ENCODE measurements at places on chromosomes 12 and 14.

GRCh38 chr12:123919980-123920360 lies 52.7 kb downstream of the CCDC92 start:
- DNase-seq = no peak

DNA sequence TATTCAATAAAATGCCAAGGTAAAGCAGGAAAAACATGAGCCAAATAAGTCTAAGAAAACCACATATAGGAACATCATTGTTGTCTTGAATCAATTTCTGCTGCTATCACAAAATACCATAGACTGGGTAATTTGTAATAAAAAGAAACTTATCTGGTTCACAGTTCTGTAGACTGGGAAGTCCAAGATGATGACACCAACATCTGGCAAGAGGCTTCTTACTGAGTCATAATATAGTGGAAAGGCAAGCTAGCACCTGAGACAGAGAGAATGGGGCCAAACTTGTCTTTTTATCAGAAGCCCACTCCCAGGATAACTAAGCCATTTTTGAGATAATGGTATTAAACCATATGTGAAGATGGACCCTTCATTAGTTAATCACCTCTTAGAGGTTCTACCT lies 975.9 kb downstream of the FLRT2 start:
- no peak for DNase-seq

DNA sequence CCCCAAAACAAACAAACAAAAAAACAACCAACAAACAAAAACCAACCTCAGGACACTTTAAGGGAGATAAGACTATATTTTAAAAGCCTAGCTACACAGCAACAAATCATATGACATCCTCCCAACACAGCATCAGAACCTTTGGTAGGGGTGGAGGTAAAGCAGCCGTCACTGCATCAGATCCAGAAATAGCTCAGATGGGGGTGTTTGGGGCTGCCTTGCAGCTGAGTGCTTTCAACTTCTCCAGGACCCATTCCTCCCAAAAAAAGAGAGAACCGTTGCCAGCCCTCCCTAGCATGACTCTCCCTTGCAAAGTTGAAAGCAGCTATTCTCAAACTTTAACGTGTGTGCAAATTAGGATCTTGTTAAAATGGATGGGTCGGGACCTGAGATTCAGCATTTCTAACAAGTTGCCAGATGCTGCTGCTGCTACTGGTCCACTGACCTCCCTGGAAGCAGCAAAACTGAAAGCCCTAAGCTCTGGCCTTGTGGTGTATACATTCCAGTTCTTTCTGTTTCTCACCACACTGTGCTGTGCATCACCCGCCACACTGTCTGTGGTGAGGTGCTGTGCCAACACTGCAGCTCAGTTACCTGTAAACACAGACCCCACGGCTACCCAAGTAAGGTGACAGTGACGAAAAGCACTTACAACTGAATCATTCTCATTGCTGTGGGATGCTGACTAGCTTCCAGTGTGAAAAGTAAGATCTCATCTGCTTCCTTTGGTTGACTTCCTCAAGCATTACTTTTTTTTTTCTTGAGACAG lies 54.0 kb downstream of the SLC38A1 start:
- no peak for DNase-seq

GRCh38 chr14:105500036-105500725 lies 9.1 kb downstream of the TEDC1 start:
- DNase-seq = no peak

GRCh38 chr12:5222011-5222461 lies 178.4 kb downstream of the KCNA5 start:
- no peak for DNase-seq

GRCh38 chr14:55240526-55241178 lies 30.6 kb upstream of the FBXO34 start:
- no peak for DNase-seq

DNA sequence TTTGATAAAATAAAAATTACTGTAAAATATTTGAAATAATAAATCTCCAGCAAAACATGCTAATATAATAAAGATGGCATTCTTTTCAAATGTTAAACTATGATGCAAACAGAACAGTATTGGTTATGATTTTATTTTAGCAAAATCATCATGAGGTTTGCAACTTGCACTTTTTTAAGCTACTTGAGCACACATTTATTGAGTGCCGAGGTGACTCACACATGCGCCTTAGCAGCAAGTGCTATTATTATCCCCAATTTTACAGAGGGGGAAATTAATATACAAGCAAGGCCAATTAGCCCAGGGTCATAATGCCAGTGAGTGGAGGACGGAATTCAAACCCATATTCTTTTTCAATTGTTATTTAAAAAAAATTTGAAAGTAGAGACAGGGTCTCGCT lies 7.3 kb downstream of the DYRK4 start:
- no peak for DNase-seq
